Mucosa of descending colon (tissue), 3 donors: ENCODE measurements at places on chromosomes 16 and 17.

DNA sequence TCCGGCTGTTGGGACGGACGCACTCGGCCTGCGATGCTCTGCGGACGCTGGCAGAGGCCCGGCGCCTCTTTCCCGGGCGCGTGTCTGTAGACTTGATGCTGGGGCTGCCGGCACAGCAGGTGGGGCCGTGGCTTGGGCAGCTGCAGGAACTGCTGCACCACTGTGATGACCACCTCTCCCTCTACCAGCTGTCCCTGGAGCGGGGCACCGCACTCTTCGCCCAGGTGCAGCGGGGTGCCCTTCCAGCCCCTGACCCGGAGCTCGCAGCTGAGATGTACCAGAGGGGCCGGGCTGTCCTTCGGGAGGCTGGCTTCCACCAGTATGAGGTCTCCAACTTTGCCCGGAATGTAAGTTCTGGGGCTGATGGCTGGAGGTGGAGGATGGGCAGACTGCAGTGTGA lies 3.5 kb downstream of the RSAD1 start:
- DNase-seq = no peak

DNA sequence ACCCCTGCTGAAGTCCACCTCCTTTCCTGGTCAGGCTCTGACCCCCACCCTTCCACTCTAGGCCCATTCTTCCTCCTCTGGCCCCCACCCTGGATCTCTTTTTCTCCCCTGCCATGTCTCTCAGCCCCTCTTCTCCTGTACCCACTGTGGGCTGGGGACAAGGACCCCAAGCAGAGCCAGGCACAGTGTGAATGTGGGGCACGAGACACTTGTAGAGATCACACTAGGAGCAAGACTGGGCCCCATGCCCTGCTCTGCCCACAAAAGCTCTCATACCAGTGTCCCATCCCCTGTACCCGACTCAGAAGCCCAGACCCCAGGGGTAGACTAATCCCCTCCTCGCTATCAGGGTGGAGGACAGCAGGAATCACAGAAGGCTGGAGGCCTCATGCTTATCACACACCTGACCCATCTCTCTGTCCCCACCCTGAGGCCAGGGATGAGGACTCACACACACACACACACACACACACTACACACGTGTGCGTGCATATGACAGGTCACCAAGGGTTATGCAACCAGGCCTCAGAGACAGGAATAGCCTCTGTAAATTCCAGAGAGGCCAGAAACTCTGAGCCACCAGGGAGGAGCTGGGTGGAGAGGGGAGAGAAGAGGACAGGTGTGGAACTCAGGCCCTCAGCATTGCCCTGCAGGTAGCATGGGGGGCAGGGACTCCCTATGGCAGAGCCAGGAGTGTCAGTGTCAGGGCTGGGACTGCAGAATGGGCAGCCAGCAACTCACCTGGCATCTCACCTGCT lies 21.1 kb downstream of the ARHGAP27 start:
- DNase-seq = peak; percentile 64

- no peak for DNase-seq
Observed at GRCh38 chr16:50742576-50743200, 802 bp downstream of the CYLD start.

GRCh38 chr17:57289613-57290012 lies 33.3 kb downstream of the MSI2 start:
- no peak for DNase-seq

- no peak for DNase-seq
Observed at GRCh38 chr17:39677542-39678339, 9.5 kb downstream of the PNMT start.

DNA sequence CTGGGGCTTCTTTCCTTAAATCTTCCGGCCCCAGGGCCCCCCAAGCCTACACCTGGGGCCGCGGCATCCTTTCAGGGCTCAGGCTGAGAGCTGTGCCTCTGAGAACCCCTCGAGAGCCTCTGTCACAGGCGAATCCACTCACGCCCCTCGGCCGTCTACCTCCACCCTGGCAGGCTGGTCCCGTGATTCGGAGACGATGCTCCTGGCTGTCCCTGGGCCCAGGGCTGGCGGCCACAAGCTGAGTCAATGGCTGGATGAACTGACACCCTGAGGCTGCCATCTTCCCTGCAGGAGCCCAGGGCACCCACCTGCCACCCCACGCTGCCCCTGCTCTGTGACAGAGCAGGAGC lies 4.4 kb downstream of the TEPSIN start:
- no peak for DNase-seq

GRCh38 chr16:80041410-80041809 lies 440.9 kb upstream of the MAF start:
- no peak for DNase-seq

DNA sequence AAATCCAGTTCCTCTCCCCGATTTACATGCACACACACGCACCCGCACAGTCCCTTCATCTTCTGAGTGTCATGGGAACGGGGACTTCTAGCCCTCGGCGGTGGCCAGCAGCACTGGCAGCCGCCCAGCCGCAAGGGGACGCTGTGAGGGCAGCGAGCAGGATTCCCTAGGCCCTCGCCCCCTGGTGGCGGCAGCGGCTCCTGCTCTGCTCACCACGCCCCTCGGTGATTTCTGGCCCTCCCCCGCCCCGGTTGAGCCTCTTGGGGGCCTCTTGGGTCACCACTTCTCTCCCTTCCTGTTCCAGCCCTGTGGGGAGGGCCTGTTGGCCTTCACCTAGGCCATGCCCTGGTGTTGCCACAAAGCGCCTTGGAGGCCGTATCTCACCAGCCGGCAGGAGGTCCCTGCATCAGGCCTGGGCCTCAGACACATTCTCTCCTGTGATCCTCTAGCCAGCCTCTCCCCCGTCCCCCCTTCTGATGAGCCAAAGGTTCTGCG lies 75.2 kb upstream of the KSR1 start:
- peak; percentile 75 for DNase-seq

DNA sequence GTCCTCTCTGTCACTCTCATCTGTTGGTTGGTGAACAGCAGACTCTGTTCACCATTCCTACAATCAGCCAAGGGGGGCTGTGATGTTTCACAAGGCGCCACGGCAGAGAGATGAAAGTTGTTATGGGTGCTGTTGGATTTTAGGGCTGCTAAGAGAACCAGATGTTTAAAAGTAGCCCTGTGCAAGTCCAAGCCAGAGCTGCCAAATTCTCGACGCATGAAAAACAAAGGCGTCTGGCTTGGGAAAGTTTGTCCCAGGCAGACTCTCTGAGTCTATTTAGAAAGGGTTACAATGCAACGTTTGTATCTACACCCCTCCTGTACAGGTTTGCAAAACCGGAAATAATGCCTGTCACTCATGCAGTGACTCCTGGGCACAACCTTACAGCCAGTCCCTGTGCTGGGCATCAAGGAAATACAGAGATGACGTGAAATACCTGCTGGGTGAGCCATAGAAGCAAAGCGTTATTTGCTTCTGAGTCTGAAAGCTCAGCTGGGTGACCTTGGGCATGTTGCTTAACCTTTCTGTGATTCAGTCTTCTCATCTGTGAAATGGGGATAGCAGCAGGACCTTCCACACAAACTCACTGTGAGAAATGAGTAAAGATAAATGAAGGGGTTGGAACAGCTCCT lies 74.8 kb downstream of the XYLT1 start:
- no peak for DNase-seq

GRCh38 chr17:61157246-61157886 lies 242.3 kb upstream of the TBX2 start:
- DNase-seq = no peak

- DNase-seq = no peak
Observed at GRCh38 chr17:15981646-15982580, 17.6 kb downstream of the ZSWIM7 start.

- no peak for DNase-seq
Observed at GRCh38 chr16:64168371-64168770, 953.5 kb downstream of the CDH11 start.

GRCh38 chr16:69532641-69533455 lies 32.9 kb upstream of the NFAT5 start:
- no peak for DNase-seq

DNA sequence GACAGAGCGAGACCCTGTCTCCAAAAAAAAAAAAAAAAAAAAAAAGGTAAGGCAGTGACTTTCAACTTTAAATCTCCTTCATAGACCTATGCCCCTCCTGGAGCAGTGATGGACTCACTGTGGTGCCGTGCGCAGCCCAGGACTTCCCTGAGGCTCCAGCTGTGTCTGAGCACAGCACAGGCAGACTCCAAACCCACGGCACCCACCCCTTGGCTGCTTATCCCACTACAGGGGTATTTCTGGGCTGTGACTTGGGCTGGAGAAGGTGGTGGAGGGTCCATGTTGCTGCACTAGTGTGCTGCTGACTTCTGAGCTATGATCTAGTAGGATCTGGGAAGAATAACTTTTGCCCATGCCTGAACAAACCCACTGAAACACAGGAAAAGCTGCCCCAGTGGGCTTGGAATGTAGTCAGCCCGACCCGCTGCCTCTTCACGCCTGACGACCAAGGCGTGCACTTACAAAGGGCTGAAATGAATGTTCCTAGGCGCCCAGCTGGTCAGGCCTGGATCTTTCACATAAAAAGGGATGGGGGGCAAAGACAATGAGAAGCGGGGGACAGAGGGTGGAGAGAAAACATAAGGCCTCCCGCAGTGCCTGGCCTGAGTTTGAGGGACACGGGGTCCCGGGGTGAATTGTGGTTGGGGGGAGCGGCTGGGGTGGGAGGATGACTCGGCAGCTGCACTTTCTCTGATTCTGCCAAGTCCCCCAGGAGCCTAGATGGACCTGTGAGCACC lies 83.0 kb downstream of the IRF8 start:
- no peak for DNase-seq

DNA sequence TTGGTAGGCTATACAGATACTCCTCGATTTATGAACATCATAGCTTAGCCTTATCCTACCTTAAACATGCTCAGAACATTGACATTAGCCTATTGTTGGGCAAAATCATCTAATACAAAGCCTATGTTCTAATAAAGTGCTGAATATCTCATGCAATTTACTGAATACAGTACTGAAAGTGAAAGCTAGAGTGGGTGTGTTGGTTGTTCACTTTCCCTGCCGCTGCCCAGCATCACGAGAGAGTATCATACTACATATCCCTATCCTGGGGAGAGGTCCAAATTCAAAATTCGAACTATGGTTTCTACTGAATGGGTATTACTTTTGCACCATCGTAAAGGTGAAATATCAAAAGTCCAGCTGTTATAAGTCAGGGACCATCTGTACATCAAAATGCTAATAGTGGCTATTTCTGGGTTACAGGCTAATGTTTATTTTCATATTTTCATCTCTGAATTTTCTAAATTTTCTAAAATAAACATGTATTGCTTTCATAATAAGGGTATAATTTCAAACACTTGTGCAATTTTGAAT lies 54.5 kb downstream of the NACA2 start:
- no peak for DNase-seq

- DNase-seq = no peak
Observed at GRCh38 chr17:45050481-45051059, 862 bp downstream of the DCAKD start.

DNA sequence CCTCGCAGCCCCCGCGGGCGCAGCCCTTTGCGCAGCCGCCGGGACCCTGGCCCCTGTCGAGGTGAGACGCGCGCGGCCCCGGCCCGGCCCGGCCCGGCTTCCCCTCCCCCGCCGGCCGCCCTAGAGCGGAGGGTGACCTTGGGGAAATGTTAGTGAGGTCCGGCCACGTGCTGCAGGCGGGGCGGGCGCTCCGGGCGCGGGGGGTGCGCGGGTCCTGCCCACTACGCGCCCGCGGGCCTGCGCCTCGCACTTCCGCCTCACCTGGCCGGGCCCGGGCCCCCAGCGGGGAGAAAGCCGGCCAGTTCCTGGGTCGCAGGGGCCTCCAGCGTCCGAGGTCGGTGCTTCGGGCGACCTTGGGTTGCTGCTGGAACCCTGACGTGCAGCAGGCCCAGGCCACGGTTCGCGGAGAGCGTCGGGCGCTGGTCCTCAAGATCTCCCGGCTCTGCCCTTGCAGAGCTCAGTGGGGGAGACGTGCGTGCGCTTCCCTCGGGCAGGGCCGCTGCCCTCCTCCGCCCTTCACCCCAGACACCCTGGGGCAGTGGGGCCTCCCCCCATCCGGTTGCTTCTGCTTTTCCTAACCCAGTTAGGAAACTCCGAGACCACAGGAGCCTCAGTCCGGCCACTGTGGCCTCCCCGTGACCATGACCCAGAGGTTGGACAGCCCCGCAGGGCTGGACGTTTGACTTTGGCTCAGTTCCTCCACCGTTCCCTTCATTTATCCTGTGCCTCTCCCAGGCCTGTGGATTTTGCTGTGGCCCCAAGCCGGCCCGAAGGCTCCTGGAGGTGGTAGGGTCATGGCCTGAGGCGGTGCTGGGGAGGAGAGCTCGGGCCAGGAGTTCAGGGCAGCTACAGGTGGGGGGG lies 791 bp downstream of the MCRIP2 start:
- peak; percentile 87 for DNase-seq

DNA sequence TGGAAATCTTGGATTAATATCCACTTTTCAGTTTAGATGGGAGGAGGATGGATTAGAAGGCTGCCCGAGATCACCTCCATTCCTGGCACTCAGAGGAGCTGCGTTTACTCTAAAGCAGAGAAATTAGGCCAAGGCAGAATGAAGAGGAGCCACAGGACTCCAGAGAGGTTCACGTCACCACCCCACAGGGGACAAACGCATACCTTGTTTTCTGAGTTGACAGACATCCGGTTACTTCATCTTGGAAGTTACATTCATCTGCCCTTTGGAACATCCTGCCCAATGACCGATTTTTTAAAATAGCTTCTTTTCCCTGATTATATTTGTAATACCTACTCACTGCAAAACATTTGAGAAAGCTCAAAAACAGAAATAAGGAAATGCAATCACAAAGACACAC lies 220.0 kb downstream of the SOX9 start:
- no peak for DNase-seq

DNA sequence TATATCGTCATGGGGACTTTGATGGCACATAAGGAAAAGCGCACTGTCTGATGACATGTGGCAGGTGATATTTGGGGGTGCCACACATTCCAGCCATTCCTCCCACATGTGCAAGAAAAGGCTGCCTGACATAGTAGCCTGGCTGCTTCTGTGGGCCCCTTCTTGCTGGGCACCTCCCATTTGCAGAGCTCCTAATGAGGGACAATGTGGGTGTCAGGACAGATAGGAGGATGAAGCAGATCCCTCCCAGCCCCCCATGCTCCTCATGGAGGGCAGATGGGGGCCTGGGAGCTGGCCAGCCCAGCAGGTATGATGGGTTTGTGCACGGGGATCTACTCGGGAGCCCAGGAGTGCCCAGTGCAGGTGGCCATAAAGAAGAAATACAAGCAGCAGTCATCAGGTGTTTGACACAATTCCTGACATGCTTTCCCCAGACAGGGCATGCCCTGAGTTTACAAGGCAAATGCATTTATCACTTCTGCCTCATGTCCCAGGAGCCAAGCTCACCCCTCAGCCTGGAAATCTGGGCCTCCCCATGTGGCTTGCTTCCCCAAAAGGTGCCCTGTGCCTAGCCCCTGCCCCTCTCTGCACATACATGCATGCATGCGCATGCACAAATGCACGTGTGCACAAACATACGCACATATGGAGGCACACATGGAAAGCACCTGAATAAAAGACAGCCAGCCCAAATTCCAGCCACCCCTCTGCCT lies 260.6 kb upstream of the RPL38 start:
- no peak for DNase-seq

DNA sequence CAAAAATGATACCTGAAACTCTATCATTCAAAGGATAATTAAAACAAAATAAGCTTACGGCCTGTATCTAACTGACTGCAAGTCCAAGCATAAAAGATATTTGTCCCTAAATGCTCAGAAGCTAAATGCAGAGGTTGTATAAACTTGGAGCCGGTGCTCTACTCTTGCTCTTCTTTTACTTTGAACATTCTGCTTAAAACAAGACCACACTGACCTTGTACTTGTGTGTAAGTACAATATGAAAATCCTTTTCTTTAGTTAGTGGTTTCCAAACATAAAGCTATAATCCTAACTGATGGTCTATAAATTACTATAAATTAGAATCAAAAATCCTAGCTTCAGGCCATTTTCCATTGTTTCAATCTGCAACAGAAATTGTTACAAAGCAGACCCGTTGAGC lies 74.6 kb downstream of the SPAG9 start:
- no peak for DNase-seq

GRCh38 chr17:59505610-59506276 lies 59.7 kb upstream of the DHX40 start:
- DNase-seq = no peak
